ENCODE measurements at places on chromosomes 3 and 15. TPM values are rescaled to one million over a fixed set of nuclear protein-coding genes. Genes with fewer than 3 reads are reported as not detected.

GRCh38 chr15:70604666-70605315, 158.6 kb downstream of the UACA start:
- peak; percentile 44 for DNase-seq
- no peaks in the 10 kb centered on the region for H3K36me3 ChIP-seq
- no peaks in the 10 kb centered on the region for H3K27me3 ChIP-seq
- H3K27ac ChIP-seq, result peak overlapping the region; percentile 78
- no peak overlapping the region for H3K4me3 ChIP-seq

DNA sequence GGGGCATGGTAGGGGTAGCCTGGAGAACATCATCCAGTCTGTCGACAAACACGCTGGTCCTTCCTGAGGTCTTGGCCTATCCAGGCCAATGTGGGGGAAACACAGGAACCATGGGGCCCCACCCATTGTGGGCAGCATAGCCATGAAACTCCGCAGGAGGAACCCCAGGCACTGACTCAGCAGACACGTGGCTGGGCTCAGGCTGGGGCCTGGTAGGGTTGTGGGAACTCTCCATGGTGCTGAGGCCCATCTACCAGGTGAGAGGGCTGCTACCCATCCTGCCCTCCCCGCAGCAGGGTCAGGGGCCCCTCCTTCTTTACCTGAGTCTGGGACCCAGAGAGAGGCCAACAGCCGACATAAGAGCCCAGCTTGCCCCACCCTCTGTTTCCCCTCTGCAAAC, 22.6 kb upstream of the CACNA2D2 start:
- DNase-seq, result peak; percentile 90
- H3K36me3 ChIP-seq, result no peaks in the 10 kb centered on the region
- peaks cover 4% of the 10 kb centered on the region for H3K4me1 ChIP-seq
- H3K4me3 ChIP-seq, result no peak overlapping the region

DNA sequence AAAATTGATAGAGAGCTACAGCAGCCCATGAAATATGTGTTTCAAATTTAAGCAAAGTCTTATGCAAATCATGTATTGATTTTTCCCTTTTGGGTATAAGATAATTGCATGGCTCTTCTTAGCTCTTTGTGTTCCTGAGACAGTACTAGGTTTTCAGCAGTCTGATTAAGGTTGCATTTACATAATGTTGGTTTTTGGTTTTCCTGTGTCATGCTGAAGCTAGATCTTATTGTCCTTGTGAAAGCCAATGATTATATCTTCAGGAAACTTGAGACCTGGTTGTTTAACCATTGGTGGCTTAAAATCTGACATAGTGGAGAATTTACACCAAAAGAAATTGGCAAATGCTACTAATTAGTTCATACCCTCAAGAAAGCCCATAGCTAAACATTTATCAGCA, 392.6 kb downstream of the ZPLD1 start:
- no peak overlapping the region for H3K4me3 ChIP-seq
- no peaks in the 10 kb centered on the region for H3K27me3 ChIP-seq
- H3K4me1 ChIP-seq, result no peaks in the 10 kb centered on the region
- H3K36me3 ChIP-seq, result no peaks in the 10 kb centered on the region
- no peak for DNase-seq

Gene FBXL22
- 0.60 TPM for total RNA-seq

DNA sequence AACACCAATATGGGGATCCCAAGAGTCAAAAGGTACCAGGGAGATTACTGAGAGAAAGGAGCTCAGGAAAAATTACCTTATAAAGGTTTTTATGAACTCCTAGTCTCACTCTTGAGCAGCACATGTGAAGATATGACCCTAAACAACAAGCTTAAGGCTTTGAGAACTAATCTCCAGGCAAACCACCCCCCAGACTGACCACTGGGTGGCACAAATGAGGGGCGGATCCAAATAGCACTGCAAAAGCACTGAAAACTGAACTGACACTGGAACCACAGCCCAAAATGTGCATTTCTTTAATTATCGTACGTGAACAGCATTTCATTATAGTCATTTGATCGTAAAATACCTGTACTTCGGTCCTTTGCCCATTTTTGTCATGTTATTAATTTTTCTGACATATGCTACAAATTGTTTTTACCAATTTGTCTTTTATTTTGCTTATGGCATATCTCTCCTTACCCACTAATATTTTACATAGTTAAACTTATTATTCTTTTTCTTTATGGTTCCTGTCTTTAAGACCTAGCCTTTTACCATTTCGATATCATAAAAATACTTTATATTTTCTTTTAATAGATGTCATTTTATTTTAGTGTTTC, 31.5 kb upstream of the TFDP2 start:
- H3K36me3 ChIP-seq, result no peaks in the 10 kb centered on the region
- no peaks in the 10 kb centered on the region for H3K4me1 ChIP-seq
- no peaks in the 10 kb centered on the region for H3K27me3 ChIP-seq

Gene UCN2
- 0.08 TPM for total RNA-seq

Gene LRRC49
- 7.8 TPM for total RNA-seq

- peaks cover 5% of the 10 kb centered on the region for H3K4me1 ChIP-seq
- H3K27me3 ChIP-seq, result no peaks in the 10 kb centered on the region
- DNase-seq, result no peak
- no peak overlapping the region for H3K27ac ChIP-seq
- no peak overlapping the region for H3K4me3 ChIP-seq
- H3K36me3 ChIP-seq, result no peaks in the 10 kb centered on the region
Measured at GRCh38 chr3:189349772-189350171, 178.0 kb downstream of the TPRG1 start.

Gene CD86
- total RNA-seq, result not detected
